ENCODE measurements at places on chromosomes 12 and 14. TPM values are rescaled to one million over a fixed set of nuclear protein-coding genes. Genes with fewer than 3 reads are reported as not detected.

- DNase-seq = no peak
Measured at GRCh38 chr14:57568554-57568953, 74.9 kb upstream of the CCDC198 start.

- no peak for DNase-seq
Measured at GRCh38 chr14:105941226-105942166, 415.1 kb downstream of the TMEM121 start.

AKAP3 gene
- polyA plus RNA-seq = 0.14 TPM

- no peak for DNase-seq
Measured at GRCh38 chr12:52721838-52722470, 18.6 kb upstream of the KRT77 start.

ZNF740 gene
- polyA plus RNA-seq = 15.6 TPM

GRCh38 chr12:43551971-43552559 is at the start of gene ADAMTS20:
Gene ADAMTS20, minus strand, starts transcription at chr12:43552203. Its CDS starts 282 bp downstream, at chr12:43551921.
- DNase-seq = no peak

- peak; percentile 49 for DNase-seq
Measured at GRCh38 chr12:130335517-130336392, 1.9 kb upstream of the PIWIL1 start.

- no peak for DNase-seq
Measured at GRCh38 chr14:99072433-99072832, 199.6 kb downstream of the BCL11B start.

IL26 gene
- not detected for polyA plus RNA-seq

PZP gene
- polyA plus RNA-seq = not detected

OASL gene
- polyA plus RNA-seq = 0.90 TPM

All from A549 (cell line).